Occipital lobe (tissue), 3 donors: ENCODE measurements at places on chromosomes 1 and 21. TPM values are rescaled to one million over a fixed set of nuclear protein-coding genes. Genes with fewer than 3 reads are reported as not detected.

Gene CYP2J2
- total RNA-seq = 0.47 TPM

Gene ENSA
- total RNA-seq = 105 TPM

Gene FCGR1A
- total RNA-seq = 9.8 TPM

Gene SESN2
- 5.1 TPM for total RNA-seq

Gene HRNR
- not detected for total RNA-seq
